Spinal cord (tissue), 10 donors: ENCODE measurements at places on chromosomes 5 and 9. TPM values are rescaled to one million over a fixed set of nuclear protein-coding genes. Genes with fewer than 3 reads are reported as not detected.

PLCXD3 gene
- total RNA-seq: 25.9 TPM

IFNA21 gene
- total RNA-seq: not detected

ADGRV1 gene
- total RNA-seq: 180 TPM

SLC35D2 gene
- 10.7 TPM for total RNA-seq

KCNMB1 gene
- 0.30 TPM for total RNA-seq
